ENCODE measurements at places on chromosomes 1 and 21.

- peak; percentile 10 for DNase-seq
These were observed 251.4 kb upstream of the B3GALT2 start for GRCh38 chr1:193437785-193438184.

DNA sequence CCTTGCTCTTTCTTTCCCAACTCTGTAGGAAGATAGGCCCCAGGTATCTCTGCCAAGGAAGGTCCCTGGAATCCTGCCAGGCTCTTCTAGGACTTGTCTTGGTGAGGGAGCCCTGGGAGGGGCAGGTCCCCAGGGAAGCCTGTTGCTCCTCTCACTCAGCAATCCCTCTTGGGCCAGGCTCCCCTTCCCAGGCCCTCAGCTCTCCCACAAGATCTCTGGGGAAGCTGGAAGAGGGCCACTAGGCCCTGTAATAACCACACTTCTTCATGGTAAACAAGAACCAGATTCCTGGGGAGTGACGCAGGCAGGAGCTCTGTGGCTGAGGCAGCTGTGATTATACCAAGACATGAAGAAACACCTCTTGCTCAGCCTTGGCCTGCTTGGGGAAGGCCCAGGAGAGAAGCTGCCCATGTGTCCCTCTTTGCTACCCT, 9.9 kb upstream of the MAPKAPK2 start:
- DNase-seq, result no peak

DNA sequence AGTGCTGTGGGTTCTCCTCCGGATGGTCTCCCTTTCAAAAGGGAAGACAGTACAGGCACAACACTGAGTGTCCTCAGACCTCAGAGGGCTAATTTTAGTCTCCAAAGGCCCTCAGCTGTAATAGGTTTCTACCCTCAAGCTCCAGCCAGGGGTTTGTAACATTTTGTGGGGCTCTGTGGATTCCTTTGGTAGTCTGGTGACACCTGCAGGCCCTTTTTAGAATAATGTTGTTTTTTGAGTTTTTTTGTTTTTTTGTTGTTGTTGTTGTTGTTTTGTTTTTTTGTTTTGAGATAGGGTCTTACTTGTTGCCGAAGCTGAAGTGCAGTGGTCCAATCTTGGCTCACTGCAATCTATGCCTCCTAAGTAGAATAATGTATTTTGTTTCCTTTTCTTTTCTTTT, 15.0 kb upstream of the TMEM201 start:
- DNase-seq, result no peak

- no peak for DNase-seq
These were observed 175.0 kb upstream of the COL11A1 start for GRCh38 chr1:103283371-103283770.

- DNase-seq, result no peak
These were observed 135.6 kb downstream of the ST6GALNAC3 start for GRCh38 chr1:76210160-76210559.

GRCh38 chr1:53637511-53638359, 101.2 kb downstream of the GLIS1 start:
- no peak for DNase-seq

DNA sequence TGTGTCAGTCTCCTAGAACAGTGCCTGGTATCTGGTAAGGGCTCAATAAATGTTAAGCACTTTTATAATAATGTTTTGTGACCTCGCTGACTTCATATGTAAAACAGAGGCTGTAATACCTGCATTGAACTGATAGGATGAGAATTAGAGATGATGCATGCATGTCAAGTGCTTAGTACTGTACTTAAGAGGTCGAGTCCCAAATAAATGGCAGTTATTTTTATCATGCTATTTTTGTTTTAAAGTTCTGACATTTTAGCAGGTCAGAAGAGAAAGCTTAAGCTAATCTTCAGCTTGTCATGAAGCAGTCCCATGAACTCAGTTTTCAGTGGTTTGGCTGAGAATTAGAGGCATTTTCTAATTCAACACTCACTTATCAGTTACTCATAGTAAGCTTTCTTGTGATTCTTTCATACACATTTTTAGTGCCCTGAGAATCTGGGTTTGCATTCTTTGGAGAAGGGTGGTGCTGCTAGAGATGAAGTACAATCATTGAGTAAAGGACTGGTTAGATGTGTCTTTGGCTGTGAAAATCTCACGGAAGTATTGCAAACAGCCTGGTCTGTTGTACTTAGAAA, 75.7 kb upstream of the RAVER2 start:
- no peak for DNase-seq

DNA sequence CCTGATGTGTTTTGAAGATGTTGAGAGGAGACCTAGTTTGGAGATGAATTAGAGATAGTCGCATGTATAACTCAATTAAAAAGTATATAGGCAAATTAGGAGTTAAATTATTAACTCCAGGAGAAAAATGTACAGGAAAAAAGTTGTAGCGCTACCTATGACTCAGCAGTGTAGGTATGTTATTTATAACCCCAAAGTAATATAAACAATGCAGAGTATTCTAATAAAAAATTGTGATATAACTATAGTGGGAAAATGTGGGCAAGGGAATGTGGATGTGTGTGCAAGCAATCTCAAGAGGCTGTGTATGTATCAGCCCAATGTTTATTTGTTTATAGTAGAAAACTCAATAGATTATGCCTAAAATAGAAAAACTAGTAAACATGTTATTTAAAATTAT, 144.5 kb downstream of the BRINP2 start:
- DNase-seq, result no peak

DNA sequence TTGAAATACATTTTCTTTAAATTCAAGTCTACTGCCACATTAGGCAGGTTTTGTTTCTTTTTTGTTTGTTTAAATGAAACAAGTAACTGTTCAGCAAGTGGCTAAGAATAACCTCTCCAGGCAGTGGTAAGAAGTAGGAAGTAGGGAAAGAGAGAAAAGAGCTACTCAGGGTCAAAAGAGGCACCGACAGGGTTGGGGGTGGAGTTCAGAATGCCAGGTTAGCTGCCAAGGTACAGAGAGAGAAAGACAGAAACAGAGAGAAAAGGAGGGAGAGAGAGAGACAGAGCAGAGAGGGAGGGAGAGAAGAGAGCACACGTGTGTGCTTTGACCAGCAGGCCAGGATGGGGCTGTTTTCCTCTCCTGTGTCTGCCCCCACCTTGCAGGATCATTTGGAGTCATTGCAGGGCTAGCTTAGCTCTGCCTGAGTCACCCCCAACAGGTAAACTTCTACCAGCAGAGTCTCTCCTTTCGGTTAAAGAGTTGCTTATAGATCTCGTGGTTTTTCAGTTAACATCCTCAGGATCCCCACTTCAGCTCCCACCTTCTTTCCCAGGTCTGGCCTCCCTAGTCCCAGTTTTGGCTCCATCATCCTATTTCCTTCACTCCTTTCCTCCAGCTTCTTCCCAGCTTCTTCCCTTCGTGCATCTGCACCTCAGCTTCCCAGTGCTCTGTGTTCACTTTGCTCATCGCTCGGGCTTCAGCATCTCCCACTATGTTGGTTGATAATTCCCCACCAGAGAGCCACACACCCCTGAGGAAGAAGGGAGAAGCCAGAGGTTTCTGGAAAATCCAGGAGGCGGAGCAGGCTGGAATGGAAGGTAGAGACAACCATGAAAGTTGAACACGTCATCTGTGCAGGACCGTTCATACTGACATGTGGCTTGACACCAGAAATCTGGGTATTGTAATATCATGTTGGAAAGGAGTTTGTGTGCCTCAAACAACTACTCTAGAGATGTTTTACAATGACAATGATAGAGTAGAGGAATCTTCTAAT, 21.8 kb upstream of the RAB4A start:
- no peak for DNase-seq

- DNase-seq, result no peak
These were observed 51.9 kb upstream of the GOLT1A start for GRCh38 chr1:204265665-204266064.

DNA sequence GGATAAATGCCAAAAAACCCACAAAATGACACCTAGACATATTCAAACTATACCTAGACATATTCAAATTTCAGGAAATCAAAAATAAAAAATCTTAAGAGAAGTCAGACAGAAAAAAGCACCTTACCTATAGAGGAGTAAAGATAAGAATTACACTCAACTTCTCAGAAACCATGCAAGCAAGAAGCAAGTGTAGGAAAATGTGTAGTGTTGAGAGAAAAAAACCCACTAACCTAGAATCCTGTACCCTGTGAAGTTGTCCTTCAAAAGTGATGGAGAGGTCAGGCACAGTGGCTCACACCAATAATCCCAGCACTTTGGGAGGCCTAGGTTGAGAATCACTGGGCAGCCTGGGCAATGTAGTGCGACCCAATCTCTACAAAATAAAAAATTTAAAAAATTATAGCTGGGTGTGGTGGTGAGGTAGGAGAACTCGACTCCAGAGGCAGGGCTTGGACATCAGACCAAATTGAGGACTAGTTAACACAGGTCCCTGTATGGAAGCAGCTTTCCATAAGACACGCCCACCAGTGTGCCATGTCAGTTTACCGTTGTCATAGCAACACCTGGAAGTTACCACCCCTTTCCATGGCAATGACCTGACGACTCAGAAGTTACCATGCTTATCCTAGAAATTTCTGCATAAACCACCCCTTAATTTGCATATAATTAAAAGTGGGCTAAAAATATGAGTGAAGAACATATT, 20.7 kb downstream of the PDIK1L start:
- no peak for DNase-seq

DNA sequence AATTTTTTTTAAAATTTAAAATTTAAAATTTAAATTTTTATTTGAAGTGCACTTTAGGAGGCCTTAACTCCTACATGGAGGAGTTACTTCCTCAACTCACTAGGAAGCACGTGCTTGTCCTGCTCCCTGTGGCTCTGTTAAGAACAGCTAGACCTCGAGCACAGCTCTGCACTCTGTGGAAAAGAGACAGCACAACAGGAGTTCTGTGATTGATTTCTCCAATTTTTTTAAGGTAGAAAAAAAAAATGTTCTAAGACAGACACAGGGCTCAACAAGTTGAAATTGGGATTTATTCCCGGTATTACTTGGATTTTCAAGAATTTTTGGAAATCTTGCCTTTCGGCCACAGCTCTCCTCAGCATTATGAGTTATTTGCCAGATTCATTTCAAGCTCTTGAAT, 356.6 kb upstream of the LYPLAL1 start:
- no peak for DNase-seq

DNA sequence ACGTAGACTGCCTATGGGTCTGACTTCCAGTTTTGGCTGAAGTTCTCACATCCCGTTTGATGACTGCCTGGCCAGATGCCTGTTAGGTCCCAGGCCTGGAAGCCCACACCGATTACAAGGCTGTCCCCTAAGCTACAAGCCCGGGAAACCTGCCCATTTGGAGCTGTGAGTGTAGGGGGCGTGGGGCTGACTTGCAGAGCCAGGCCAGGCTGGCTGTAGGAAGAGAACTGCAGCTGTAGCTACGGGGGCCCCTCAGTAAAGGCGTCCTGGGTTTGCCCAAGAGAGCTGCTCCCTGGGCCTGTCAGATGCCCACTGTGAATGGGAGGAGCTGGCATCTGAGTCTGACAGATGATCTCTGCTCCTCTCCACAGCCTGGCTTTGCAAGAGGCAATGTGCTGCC, 199.7 kb downstream of the CAMTA1 start:
- DNase-seq, result no peak

GRCh38 chr1:51948491-51948915, 42.0 kb downstream of the RAB3B start:
- DNase-seq, result no peak

- DNase-seq, result no peak
These were observed 38.0 kb downstream of the TMEM50B start for GRCh38 chr21:33441489-33442477.

DNA sequence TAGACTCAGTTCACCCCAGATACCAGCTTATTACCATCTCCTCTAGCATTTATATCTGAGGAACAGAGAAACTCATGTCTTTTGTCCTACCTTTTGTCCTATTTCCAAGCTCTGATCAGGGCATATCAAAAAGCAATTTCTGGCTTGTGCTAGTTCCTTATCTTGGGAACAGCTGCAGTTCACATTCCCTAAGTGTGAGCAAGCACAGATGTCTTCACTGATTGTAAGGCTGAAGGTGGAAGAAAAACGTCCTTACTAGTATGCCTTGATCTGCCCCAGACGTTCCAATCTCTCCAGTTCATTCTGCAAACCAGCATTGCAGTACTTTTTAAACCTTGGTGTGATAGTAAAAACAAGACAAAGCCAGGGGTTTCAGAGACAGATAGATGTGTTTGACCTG, 139.8 kb downstream of the NCAM2 start:
- DNase-seq, result no peak

DNA sequence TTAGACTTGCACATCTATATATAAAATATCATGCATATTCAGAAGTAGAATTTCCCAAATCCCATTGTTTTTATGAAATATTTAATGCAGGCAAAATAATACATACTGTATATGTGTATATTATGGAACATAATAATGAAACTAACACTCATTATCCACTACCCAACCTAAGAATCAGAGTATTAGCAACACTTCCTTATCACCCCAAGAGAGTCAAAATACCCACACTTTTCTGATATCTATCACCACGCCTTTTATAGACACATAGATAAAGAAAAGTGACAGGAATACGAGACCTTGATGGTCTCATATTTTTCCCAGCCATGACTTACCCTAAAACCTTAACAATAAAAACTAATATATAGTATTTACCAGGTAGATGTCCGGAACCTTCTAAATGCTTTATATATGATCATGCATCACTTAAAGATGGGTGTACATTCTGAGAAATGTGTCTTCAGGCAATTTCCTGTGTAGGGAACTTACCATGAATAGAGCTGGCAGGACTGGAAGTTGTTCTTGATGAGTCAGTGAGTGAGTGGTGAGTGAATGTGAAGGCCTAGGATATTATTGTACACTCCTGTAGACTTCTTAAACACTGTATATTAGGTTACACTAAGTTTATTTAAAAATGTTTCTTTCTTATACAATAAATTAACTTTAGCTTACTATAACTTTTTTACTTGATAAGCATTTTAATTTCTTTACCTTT, 45.5 kb downstream of the TNFSF4 start:
- DNase-seq, result no peak
